ENCODE measurements at places on chromosomes 7 and 10.

- DNase-seq, result peak; percentile 55
These were observed 24.5 kb upstream of the MRC1 start for GRCh38 chr10:17784688-17785087.

DNA sequence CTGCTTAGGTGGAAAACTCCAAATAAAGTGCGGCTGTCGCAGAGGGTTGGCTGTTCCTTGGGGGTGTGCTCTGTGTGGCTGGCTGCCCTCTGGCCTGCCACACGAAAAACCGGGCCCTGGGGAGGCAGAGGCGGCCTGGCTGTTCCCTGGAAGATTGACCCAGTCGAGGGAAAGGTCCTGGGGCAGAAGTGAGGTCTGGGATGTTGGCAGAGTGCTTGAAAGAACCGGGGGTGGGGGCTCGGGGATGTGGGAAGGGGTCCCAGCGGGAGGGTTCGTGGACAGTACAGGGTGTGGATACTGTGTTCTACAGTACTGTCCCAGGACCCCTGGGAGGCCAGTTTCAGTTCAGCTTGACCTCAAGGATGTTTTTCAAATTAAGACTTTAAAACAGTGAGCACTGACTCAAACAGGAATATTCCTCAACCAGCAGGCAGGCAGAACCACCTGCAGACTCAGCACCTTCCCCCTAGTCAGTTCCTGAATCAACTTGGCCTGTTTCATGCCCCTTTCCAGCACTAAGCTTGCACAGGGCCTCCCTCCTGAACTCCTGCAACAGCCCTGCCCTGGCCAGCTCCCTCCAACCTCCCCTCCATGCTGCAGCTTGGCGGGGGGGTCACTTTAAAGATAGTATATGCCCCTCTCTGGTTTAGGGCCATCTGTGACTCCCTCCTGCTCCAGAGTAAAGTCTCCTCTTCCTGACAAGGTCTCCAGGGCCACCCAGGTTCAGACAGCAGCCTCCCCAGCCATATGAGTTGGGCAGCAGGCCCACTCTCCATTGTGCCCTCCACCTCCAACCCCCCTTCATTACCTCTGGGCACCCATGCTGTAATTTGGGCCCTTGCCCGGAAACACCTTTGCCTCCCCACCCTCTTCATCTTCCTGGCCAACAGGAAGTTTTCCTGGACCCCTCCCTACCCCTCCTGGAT, 3.2 kb upstream of the ATP6V1F start:
- DNase-seq, result no peak

GRCh38 chr7:39186131-39186530, 208.4 kb downstream of the POU6F2 start:
- DNase-seq, result no peak

DNA sequence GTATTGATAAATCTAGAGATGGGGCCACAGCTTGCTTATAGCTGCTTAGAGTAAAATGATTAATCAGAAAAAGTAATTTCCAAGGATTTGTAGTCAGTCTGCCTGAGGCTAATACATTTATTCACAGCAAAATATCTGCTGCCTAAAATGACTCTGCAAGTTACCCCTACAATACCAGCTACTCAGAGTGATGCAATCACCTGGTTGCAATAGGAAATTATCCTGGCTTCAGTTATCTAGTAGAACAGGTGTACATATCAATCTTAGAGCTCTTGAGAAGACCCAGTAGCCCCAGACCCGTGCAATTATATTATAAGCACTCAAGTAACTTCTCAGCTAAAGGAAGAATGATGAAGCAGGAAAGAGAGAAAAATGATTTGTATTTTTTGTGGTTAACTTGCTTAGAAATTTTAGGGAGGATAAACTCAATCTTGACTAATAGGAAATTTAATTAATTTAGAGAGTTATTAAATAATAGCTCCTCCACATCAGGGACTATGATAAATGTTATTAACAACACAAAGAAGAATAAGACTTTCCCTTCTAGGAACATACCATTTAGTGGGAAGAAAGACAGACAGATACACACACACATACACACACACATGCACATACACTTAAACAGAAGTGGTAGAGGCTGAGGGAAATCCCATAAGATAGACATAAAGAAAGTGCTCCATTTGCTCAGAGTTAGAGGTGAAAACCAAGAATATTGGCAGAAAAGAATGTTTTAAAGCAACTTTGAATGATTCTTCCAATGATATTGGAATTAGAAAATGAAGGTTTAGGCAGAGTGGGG, 140.4 kb upstream of the PRSS1 start:
- DNase-seq, result no peak

DNA sequence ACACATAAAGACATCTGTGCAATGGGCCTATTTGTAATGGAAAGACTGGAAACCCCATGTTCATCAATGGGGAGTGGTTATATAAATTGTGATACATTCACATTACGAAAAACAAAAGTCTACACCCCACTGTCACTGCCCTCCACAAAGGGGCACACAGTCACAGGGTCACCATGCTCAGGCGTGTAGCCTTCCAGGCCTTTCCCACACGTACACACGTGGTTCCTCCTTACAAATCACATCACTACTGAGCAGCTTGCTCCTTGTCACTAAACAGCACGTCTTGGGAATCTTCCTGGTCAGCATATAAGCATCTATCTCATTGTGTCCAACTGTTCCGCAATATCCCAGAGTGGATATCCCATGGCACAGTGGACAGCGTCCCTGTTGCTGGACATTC, 163.1 kb downstream of the SLIT1 start:
- no peak for DNase-seq

Measured in AG10803 (cell line).